Activated CD8-positive, alpha-beta T cell treated with anti-CD3 and anti-CD28 coated beads for 36 hours (primary cell): ENCODE measurements at places on chromosomes 3 and 15. TPM values are rescaled to one million over a fixed set of nuclear protein-coding genes. Genes with fewer than 3 reads are reported as not detected.

DNA sequence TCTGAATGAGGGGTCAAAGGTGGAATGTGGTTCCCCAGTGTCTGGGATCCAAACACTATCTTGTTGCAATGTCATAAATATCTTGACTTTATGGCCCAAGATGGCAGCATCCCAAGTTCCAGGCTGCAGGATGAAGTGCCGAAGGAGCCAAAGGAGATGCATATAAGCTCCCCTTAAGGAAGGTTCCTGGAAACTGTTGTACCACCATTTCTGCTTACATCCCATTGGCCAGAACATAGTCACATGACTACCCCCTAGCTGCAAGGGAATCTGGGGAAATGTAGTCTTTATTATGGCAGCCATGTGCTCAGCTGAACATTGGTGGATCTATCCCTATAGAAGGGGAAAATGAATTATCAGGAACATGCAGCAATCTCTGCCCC is 54.3 kb downstream of the BDH1 start:
- H3K27me3 ChIP-seq = no peaks in the 10 kb centered on the region
- H3K27ac ChIP-seq = no peak overlapping the region
- no peak overlapping the region for H3K4me3 ChIP-seq

Gene GCHFR
- 44.8 TPM for total RNA-seq

DNA sequence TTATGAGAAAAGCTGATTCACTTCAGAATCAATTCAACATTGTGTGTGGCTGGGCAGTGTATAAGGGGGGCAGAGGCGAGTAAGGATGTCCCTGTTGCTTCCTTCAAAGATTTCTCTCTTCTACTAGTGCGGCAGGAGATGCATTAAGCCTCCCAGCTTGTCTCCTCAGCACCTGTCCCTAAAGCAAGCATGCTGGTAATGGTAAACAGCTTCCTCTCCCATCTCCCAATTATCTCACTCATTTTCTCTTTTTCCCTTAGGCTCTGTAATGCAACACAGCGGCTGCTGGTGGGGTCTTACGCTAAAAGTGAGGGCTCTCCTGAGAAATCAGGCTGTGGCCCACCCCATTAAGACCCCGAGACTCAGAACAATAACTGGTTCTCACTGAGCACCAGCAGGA is 306.4 kb upstream of the ROPN1 start:
- no peaks in the 10 kb centered on the region for H3K4me1 ChIP-seq
- H3K27me3 ChIP-seq = peaks cover 10% of the 10 kb centered on the region
- no peaks in the 10 kb centered on the region for H3K36me3 ChIP-seq
- no peak for DNase-seq
- H3K27ac ChIP-seq = no peak overlapping the region

Gene ALDH1A3
- not detected for total RNA-seq

Gene EIF4E3
- total RNA-seq = 29.3 TPM

- DNase-seq = no peak
- no peak overlapping the region for H3K4me3 ChIP-seq
- no peak overlapping the region for H3K27ac ChIP-seq
- peaks cover 27% of the 10 kb centered on the region for H3K4me1 ChIP-seq
Measured at GRCh38 chr3:125129512-125129997, 73.8 kb upstream of the HEG1 start.

Gene CTXN2
- total RNA-seq = not detected

DNA sequence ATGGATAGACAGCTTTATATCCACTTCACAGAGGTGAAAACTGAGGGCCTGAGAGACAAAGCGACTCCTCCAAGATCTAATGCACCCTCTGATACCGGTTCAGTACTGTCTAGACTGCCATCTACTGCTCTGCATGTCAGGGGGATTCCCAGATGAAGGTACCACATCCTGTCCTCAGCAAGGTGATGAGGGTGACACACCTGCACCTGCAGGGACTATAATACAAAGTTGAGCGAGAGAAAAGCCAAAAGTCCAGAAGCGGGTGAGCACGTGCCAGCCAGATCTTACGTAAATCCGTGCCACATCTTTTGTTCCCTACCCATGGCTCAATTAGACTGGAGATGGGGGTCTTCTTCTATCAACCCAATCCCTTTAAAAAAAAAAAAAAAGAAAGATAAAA is 32.4 kb upstream of the HES1 start:
- no peak overlapping the region for H3K4me3 ChIP-seq
- H3K27ac ChIP-seq = no peak overlapping the region
- H3K36me3 ChIP-seq = no peaks in the 10 kb centered on the region
- peaks cover 29% of the 10 kb centered on the region for H3K27me3 ChIP-seq

DNA sequence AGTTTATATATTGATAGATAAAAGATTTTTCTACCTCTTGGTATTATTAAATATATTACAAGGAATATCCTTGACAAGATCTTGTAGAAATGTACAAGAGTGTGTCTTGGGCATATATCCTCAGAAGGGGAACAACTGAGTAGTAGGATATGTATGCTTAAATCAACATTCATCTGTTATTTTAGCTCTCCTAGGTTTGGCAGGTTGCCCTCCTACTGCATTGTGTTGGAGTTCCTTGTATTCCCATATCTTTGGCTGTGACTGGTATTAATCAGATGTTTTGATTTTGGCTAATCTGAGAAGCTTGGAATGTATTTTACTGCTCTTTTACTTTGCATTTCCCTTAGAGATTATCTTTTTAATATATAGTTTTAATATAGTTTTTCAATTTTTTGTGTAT is 4.6 kb downstream of the MYRIP start:
- H3K4me3 ChIP-seq = no peak overlapping the region
- H3K27ac ChIP-seq = no peak overlapping the region
- DNase-seq = no peak
- no peaks in the 10 kb centered on the region for H3K36me3 ChIP-seq
- H3K4me1 ChIP-seq = peaks cover 9% of the 10 kb centered on the region

Gene CFAP92
- 0.83 TPM for total RNA-seq
